ENCODE measurements at places on chromosomes 2 and 18. TPM values are rescaled to one million over a fixed set of nuclear protein-coding genes. Genes with fewer than 3 reads are reported as not detected.

Gene RND3
- total RNA-seq = 43.6 TPM

Gene HOXD13
- not detected for total RNA-seq

Gene SNORC
- 2.0 TPM for total RNA-seq

Gene PAX8
- total RNA-seq = 1.3 TPM

Gene LAMA3
- 11.5 TPM for total RNA-seq

Gene RETSAT
- 43.2 TPM for total RNA-seq

Gene PRADC1
- total RNA-seq = 31.6 TPM

Gene ZEB2
- 57.3 TPM for total RNA-seq

Gene PRSS56
- not detected for total RNA-seq

Gene ANO7
- total RNA-seq = 0.42 TPM

Gene AQP12A
- total RNA-seq = not detected

Gene ME2
- total RNA-seq = 57.7 TPM

Gene SKOR2
- not detected for total RNA-seq

Gene SLC11A1
- total RNA-seq = 32.0 TPM

Gene TMEM87B
- 15.7 TPM for total RNA-seq

Gene EFHD1
- 13.3 TPM for total RNA-seq

Gene FRZB
- 46.9 TPM for total RNA-seq

Gene ZRANB3
- total RNA-seq = 2.6 TPM

Gene MOGAT1
- total RNA-seq = not detected

Gene NR4A2
- 2.7 TPM for total RNA-seq

Gene SERPINB7
- total RNA-seq = not detected

Gene PASK
- 1.7 TPM for total RNA-seq

Gene UGT1A5
- total RNA-seq = not detected

Gene GTF2A1L
- total RNA-seq = 14.5 TPM

Gene RUFY4
- 0.11 TPM for total RNA-seq

Gene CHCHD5
- total RNA-seq = 12.0 TPM

Gene NEUROD1
- total RNA-seq = not detected

Gene LIPG
- 0.06 TPM for total RNA-seq

Gene MALL
- total RNA-seq = 20.2 TPM

Gene ALK
- total RNA-seq = 1.3 TPM

Gene ARHGEF33
- 2.1 TPM for total RNA-seq

Gene FEV
- total RNA-seq = not detected

Gene PLEK
- 3.1 TPM for total RNA-seq

Gene PIEZO2
- 2.5 TPM for total RNA-seq

Gene FNDC4
- 8.8 TPM for total RNA-seq

Gene ZBTB14
- total RNA-seq = 10.3 TPM

Gene HOXD10
- 0.42 TPM for total RNA-seq

Gene FHOD3
- total RNA-seq = 51.4 TPM

Gene SP9
- total RNA-seq = not detected

Gene POTEC
- total RNA-seq = not detected

Gene TP53I3
- 5.3 TPM for total RNA-seq

Gene DUSP11
- total RNA-seq = 17.0 TPM

Gene LRRTM1
- 2.3 TPM for total RNA-seq

Gene CNNM4
- total RNA-seq = 3.3 TPM

Gene IKZF2
- total RNA-seq = 9.8 TPM

Gene AFF3
- total RNA-seq = 36.4 TPM

Gene IL1RL1
- 10.0 TPM for total RNA-seq

All from esophagus muscularis mucosa (tissue), 4 donors.